ENCODE measurements at places on chromosomes 7 and 10.

- no peak for DNase-seq
Observed at GRCh38 chr7:155058896-155059295, 11.2 kb upstream of the HTR5A start.

- DNase-seq, result no peak
Observed at GRCh38 chr10:1737222-1738061, at the start of gene ADARB2. Gene ADARB2 (minus strand): TSS chr10:1737525.

DNA sequence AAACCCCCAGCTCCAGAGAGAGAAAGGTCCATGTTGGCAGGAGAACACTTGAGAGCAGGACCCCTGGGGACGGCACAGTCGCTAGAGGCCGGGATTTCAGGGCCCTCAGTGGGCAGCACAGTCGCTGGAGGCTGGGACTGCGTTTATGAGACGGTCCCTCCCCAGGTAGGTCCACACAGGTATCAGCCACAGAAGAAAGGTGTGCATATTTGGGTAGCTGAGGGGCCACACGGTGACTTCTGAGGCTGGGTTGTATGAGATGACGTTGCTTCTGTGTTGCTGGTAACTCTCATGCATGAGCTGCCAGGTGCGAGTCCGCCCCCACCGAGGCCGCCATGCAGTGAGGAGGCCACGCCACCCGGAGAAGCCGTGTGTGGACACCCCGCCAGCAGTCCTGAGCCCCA is 56.9 kb upstream of the PPP2R2D start:
- no peak for DNase-seq

GRCh38 chr10:11724938-11725776 is 17.0 kb upstream of the ECHDC3 start:
- DNase-seq, result peak; percentile 5

GRCh38 chr10:33174674-33175434 is 159.6 kb downstream of the NRP1 start:
- DNase-seq, result no peak

GRCh38 chr7:43905956-43906330 is 453 bp downstream of the URGCP start:
- peak; percentile 6 for DNase-seq

DNA sequence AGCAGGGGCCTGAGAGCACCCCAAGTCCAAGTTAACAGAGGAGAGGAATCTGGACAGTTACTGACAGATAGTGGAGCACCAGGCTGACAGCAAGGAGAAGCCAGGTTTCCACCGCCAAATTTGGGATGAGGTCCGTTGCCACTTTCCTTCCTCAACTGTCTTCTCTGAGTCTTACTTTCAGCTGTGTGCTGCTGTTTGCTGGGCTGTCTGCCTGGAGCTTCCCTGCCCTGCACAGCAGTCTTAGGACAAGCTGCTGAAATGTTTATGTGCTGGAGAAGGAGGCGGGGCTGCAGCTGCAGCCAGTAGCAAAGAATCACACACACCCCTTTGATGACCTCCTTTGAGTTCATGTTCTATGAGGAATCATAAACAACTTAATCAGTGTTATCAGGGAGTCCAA is 17.4 kb upstream of the CYP3A7 start:
- DNase-seq, result no peak

GRCh38 chr10:132845041-132845551 is 59.1 kb upstream of the NKX6-2 start:
- DNase-seq, result no peak

DNA sequence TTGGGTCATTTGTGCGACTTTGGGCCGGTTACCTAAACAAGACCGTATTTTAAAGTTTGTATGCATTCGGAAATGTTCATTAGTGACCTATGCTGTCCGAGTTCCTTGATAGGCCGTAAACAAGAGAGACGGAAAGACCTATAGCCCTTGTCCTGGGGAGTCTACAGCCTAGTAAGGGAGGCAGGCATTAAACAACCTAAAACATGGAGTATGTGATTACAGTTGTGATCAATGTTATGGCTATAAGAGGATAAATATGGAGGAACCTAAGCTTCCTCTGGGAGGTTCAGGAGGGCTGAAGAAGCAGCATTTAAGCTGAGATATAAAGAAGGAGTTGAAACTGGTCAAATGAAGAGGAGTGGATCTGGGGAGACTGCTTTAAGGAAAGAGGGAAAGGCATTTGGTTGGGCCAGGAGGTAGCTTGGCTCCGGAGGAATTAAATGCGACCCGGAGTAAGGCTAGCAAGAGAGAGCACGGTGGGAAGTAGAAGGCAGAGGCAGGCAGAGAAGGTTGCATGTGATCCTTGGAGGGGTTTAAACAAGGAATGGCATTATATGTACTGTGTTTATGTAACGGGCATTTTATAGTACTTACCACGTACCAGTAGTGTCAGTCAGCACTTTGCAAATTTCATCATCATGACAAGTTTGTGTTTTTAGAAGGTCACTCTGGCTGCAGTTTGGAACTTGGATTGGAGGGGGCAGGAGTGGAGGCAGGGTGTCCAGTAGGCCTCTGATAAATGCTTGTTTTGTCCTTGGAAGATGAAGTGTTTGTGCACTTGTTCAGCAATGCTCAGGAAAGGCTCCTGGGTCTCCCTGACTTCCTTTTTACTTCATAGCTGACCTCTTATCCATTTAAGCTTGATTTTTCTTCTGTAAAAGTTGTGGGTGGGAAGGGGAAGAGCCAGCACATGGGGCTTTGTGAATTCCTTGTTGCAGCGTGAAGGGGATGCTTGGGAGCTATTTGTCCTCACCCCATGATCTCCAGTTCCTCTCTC is 1.0 kb upstream of the AVPI1 start:
- DNase-seq, result no peak

DNA sequence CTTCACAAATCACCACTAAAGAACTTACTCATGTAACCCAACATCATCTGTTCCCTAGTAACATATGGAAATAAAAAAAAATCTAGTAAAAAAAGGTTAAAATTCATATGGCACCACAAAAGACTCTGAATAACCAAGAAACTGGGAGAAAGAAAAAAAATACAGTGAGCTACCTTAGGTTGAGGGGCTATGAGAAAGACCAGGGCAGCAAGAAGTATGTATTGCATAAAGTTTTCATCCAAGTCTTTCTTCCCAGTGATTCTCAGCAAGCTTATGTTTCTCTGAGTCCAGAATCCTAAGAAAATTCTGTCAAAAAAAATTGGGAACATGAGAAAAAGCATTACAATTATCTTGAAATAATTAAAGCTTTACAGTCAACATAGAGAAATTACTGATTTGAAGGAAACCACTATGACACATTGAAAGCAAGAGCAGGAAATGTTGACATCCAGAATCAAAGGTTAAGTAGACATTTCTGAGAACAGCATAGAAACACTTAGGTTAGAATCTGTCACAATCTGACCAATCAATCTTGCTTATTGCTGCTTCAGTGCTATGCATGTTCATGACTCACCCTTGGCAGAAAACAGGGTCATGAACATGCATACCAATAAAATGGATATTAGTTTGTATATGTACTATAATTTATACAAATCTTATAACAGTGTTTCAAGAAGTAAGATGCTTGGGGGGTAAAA is 494.0 kb upstream of the POT1 start:
- DNase-seq, result no peak

- no peak for DNase-seq
Observed at GRCh38 chr7:132077971-132078685, 498.1 kb downstream of the PLXNA4 start.

GRCh38 chr10:26211781-26212444 is 4.7 kb upstream of the GAD2 start:
- no peak for DNase-seq

- no peak for DNase-seq
Observed at GRCh38 chr10:129400426-129400825, 66.6 kb upstream of the MGMT start.

GRCh38 chr7:78172933-78173591 is 374.5 kb downstream of the PHTF2 start:
- DNase-seq, result no peak

- no peak for DNase-seq
Observed at GRCh38 chr10:23294638-23295247, 49.9 kb downstream of the C10orf67 start.

DNA sequence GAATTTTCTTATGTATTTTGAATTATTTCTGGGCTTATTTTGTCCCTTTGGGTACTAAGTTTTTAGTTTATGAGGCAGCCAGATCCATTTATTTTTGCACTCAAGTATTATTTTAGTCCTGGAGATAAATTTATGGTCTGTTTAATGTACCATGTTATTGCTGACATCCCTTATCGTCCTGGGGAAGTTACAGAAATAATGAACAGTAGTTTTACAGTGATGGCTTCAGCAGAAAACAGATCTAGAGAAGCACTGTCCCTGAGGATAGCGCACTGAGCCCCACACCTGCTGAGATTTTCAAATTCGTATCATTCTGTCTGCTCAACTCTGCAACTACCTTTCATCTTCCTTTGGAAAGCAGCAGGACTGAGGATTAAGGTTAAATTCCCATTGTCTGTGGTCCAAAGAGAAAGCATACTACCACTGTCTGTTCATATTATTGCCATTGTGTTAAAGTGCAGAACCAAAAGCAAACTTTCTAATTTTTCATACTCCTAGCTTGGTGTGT is 168.3 kb downstream of the SNX13 start:
- no peak for DNase-seq

GRCh38 chr10:63214571-63214970 is 81.4 kb downstream of the NRBF2 start:
- no peak for DNase-seq

DNA sequence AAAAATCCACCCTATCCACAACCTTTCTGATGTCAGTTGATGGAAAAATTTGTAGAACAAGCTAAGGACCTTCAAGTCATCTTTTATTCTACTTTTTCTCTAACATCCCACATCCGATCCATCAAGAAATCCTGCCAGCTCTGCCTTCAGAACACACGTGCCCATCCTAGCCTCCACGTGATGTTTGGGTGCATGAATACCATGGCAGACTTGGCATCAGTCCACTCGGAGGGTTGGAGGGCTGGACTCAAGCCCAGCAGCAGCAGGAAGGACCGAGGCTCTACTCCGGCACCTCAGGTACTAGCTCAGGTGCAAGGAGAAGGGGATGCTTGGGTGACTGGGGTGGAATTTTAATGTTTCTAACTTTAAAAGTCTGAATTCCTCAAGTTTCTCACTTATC is 428.6 kb downstream of the DPP6 start:
- DNase-seq, result no peak

DNA sequence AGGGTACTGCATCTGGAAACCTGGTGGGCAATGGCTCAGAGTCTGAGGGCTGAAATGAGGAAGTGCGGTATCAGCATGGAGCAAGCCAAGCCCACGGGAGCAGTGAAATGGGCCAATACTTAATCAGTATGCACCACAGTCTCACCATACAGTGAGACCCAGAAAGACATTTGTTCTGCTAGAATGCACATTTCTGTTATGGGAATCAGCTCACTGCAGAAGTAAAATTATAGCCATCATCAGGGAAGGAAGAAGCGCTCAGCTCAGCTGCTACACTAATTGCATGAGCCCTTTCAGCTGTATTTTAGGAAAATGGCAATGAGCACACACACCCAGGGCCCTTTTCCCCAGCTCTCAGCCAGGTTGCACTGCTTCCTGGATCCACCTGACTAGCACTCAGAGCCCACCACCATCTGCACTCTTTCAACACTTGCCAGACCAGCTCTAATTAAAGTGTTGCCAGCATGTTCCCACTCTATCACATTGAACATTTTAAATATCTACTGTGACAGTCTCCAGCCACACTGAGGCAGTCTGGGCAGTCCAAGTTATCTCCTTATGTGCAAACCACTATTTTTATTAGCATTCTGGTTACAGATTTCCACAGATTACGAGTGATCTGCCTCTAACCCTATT is 44.2 kb upstream of the PIK3AP1 start:
- DNase-seq, result no peak
